ENCODE measurements at places on chromosomes 5 and 9.

DNA sequence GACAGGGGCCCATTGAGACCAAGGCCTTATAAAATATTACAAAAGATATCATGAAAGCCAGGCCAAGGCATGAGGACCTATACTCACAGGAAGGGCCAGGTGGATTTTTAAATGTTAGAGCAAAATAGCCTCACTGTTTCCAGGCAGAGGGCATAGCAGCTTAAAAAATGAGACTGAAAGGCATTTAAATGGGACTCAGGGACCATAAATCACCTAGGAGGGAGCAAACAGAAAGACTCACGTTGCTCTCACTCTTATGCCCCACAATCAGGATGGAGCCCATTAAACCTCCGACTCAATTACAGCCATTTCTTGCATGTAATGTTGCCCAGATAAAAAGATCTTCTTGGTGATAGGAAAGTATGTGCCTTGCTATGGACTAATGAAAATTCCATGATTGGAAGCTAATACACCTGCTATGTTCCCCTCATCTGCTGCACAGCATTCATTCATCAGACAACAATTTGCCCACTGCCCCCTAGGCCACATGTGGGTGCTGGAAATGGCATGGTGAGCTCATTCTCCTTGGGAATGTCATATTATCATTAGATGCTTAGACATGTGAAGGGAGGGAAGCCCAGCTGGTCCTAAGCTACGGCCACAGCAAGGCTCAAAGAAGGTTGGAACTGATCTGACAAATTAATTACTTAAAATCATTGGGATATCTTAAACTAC, 128.6 kb upstream of the GRIA1 start:
- no peak for DNase-seq

DNA sequence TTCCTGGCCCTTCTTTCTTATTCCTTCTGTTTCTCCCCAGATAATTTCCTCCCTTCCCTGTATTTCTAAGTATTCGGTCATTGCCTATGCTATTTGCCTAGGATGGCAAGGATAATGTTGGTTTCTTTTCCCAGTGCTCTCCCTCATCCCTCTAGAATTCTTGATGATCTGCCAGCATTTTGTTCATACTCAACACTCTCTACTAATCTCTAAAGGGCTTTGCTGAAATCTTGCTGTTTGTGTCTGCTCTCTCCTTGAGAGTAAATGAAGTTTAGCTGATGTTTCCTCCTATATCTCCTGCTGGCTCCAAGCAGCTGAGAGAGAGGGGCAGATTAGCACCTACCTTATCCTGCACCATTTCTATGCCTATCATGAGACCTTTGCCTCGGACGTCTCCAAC, 38.1 kb downstream of the AGXT2 start:
- DNase-seq: no peak

- no peak for DNase-seq
Measured at GRCh38 chr5:119263639-119264038, 92.2 kb upstream of the TNFAIP8 start.

- no peak for DNase-seq
Measured at GRCh38 chr5:104541141-104541785, 978.7 kb upstream of the NUDT12 start.

- DNase-seq: no peak
Measured at GRCh38 chr5:40378396-40379177, 301.1 kb upstream of the PTGER4 start.

- no peak for DNase-seq
Measured at GRCh38 chr5:80798633-80799032, 143.8 kb upstream of the DHFR start.

DNA sequence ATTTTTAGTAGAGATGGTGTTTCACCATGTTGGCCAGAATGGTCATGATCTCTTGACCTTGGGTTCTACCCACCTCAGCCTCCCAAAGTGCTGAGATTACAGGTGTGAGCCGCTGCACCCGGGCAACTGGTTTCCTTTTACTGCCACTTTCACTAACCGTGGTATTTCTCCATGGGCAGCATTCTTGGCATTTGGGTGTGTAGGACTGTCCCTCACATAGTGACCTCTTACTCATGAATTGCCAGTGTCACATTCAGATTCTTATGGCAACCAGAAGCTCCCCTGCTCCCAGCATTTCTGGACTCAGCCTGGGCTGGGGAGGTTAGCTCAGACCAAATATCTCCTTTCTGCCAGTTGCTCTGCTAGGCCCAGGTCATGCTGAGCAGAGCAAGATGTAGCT, 50.1 kb downstream of the FOXI1 start:
- DNase-seq: no peak
